T-helper 1 cell (primary cell): ENCODE measurements at places on chromosomes 12 and 14.
A peak's percentile ranks its signal among the peaks of the same experiment; 100 is the strongest.

- DNase-seq = no peak
These were observed 11.5 kb upstream of the ULK1 start for GRCh38 chr12:131882804-131883520.

GRCh38 chr14:104870368-104871144 is 5.5 kb downstream of the CEP170B start:
- peak; percentile 20 for DNase-seq

DNA sequence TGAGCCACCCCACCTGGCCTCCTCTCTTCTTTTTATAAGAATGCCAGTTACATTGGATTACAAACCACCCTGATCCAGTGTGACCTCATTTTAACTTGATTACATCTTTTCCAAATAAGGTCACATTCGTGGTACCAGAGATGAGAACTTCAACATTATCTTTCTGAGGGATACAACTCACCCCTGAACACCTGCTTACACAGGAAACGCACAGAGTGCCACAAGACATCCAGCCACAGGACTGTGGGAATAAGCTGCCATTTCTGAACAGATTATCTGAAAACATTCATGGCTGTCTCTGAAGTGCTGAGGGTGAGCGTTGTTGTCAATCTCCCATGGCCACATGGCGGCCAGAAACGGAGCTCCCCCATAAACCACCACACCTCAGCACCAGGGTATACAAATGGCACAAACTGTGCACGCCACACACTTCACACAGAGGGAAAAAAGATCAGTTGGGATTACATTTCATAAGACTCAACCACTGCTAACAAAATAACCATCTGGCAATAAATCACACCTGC is 23.7 kb downstream of the FOXN3 start:
- no peak for DNase-seq

- no peak for DNase-seq
These were observed 33.1 kb downstream of the CMKLR1 start for GRCh38 chr12:108305991-108306501.

DNA sequence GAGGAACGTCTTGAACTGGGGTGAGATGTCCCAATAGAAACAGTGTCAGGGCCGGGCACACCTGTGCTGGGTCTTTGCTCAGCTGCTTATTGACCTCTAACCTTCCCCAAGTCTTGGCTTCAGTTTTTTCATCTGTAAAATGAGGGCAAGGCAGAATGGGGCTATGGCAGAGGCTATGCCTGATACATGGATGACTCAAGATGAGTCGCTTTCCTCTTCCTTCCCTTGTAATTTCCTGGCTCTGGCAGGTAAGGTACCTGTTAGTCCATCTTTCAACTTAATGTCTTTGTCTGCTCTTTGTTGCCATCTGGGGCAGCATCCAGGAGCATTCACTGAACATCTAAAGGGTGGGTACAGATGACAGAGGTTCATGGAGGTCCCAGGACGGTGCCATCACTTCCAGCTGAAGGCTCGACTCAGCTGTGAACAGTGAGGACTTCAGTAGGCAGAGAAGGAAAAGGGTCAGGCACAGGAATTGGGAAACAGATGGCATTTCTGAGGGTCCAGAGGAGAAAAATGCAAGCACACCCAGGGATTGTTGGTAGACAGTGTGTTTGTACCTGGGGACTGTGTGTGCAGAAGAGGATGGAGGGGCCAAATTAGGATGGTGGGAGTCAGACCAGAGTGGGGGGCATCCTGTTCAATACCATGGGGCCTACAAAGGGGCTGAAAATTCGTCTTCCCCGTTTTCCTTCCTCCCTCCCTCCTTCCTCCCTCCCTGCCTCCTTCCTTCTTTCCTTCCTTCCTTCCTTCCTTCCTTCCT is 268.3 kb downstream of the VRK1 start:
- DNase-seq = no peak

- DNase-seq = no peak
These were observed 19.0 kb downstream of the RACGAP1 start for GRCh38 chr12:50006280-50006679.

DNA sequence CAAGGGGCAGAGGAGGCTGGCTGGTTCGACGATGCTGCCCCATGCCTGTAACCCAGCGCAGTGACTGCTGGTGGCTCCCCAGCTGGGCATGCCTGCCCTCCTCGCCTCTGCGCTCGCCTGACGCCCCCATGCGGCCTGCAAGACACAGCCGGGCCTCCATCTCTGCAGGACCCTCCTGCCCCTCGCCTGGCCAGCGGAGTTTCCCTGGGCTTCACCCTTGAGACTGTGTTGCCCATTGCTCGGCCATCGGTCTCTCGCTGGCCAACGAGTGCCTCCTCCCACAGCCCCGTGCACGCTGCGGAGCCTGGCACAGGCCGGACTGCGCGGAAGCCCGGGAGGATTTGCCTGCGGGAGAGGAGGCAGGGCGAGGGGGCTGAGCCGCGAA is 17.6 kb downstream of the ASPG start:
- DNase-seq = peak; percentile 12

GRCh38 chr14:102200690-102201352 is 61.1 kb downstream of the WDR20 start:
- no peak for DNase-seq
